ENCODE measurements at places on chromosomes 7 and 10. TPM values are rescaled to one million over a fixed set of nuclear protein-coding genes. Genes with fewer than 3 reads are reported as not detected.

- no peaks in the 10 kb centered on the region for H3K36me3 ChIP-seq
- H3K4me1 ChIP-seq = no peaks in the 10 kb centered on the region
Measured at GRCh38 chr10:64113792-64114191, 592.6 kb downstream of the REEP3 start.

- H3K4me3 ChIP-seq = peak overlapping the region; percentile 77
- no peaks in the 10 kb centered on the region for H3K27me3 ChIP-seq
- peaks cover 22% of the 10 kb centered on the region for H3K36me3 ChIP-seq
- peaks cover 14% of the 10 kb centered on the region for H3K4me1 ChIP-seq
- DNase-seq = peak; percentile 30
- no peak overlapping the region for H3K27ac ChIP-seq
Measured at GRCh38 chr7:149459540-149460452, 1.1 kb downstream of the ZNF777 start.

Gene LRMDA
- polyA plus RNA-seq = not detected

Gene NME8
- polyA plus RNA-seq = not detected

DNA sequence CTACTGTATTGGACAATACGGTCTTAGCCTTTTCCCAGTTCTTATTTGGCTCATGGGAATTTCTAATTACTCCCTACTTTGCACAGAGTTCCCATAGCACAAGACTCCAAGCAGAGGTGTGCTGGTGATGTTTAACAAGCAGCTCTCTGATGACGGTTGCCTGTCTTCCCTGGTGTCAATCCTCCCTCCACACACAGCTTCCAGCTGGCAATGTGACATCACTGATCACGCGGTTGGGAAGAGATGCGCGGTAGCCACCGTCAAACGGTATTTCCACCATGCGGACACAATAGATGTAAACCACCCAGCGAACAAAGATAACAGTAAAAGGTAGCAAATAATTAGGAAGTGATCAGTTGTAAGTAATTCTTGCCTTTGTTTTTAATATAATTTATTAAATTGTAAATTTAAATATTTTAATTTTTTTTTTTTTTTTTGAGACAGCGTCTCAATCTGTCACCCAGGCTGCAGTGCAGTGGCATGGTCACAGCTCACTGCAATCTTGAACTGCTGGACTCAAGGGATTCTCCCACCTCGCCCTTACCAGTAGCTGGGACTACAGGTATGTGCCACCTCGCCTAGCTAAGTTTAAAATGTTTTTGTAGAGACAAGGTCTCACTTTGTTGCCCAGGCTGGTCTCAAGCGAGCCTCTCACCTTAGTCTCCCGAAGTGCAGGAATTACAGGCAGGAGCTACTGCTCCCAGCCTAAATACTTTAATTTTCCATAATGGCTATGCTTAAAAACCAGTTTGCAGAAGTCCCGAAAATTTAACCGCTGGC lies 36.3 kb upstream of the IL15RA start:
- no peaks in the 10 kb centered on the region for H3K27me3 ChIP-seq
- H3K27ac ChIP-seq = no peak overlapping the region
- DNase-seq = no peak
- H3K4me1 ChIP-seq = peaks cover 4% of the 10 kb centered on the region

Gene TCAF2
- polyA plus RNA-seq = 4.6 TPM

Gene REPIN1
- polyA plus RNA-seq = 165 TPM

Gene DRGX
- not detected for polyA plus RNA-seq

GRCh38 chr7:109407756-109408155 lies 838.1 kb downstream of the DNAJB9 start:
- H3K4me3 ChIP-seq = no peak overlapping the region
- H3K27ac ChIP-seq = no peak overlapping the region
- no peaks in the 10 kb centered on the region for H3K27me3 ChIP-seq

DNA sequence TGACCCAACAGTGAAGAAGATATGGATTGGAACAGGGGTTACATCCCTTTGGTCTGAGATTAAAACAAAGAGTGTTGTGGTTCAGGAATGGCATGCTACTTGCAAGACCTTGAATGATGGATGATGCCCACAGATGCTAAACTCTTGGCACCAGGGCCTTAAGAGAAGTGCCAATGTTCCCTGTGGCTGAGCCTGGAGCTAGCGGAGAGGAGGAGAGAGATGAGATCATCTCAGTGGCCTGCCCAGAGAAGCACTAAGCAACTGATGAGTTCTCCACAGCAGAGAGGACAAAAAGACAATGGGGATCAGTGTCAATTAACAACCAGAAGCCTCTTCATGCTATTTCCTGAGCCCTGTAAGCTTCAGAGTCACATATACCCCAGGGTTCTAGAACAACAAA lies 97.8 kb downstream of the ELAPOR2 start:
- H3K4me3 ChIP-seq = no peak overlapping the region
- H3K4me1 ChIP-seq = peaks cover 1% of the 10 kb centered on the region
- H3K27me3 ChIP-seq = no peaks in the 10 kb centered on the region
- H3K27ac ChIP-seq = no peak overlapping the region

Gene C10orf88
- 4.1 TPM for polyA plus RNA-seq

DNA sequence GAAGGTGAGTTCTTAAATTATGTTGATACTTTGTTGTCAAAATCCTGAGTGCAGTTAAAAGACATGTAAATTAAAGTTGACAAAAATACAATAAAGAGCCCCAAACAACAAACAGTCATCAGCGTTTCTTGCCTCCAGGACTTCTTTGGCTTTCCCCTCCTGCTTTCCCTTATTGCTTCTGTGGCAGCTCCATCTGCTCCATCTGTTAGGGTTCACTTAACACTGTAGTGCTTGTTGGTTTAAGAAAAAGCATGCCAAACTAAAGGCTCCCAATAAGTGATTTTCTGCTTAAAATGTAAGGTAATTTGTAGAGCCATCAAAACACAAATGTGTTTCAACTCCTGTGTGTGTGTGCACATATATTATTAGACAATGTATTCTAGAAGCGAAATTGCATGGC lies 254.3 kb upstream of the GNAI1 start:
- no peaks in the 10 kb centered on the region for H3K27me3 ChIP-seq
- DNase-seq = no peak
- H3K27ac ChIP-seq = no peak overlapping the region
- H3K4me3 ChIP-seq = no peak overlapping the region

DNA sequence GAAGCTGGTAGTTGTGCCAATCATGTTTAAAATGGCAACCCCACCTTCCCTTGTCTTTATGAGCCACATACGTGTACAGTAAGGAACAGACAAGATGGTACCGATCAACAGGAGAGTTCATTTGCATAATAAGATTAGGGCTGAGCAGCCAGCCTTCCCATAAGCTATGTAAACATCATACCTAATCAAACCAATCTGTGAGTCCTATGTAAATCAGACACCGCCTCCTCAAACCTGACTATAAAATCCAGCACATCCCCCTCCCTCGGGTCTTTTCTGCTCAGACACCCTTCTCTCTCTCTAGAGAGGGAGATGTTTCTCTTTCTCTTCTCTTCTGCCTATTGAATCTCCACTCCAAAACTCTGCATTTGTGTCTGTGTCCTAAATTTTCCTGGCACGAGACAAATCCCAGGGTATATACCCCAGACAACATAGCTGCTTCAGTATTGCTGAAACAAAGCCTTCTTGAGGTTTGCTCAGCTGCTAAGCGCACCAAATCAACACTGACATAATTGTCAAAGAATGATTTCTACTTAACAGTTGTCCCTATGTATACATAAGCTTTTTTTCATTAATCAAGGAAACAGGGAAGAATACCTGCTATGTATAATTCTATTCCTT lies 279.2 kb downstream of the THSD7A start:
- H3K27ac ChIP-seq = no peak overlapping the region
- H3K27me3 ChIP-seq = no peaks in the 10 kb centered on the region
- no peaks in the 10 kb centered on the region for H3K4me1 ChIP-seq
- H3K36me3 ChIP-seq = no peaks in the 10 kb centered on the region
- no peak overlapping the region for H3K4me3 ChIP-seq

All from B cell (primary cell).